ENCODE measurements at places on chromosomes 2 and 18. TPM values are rescaled to one million over a fixed set of nuclear protein-coding genes. Genes with fewer than 3 reads are reported as not detected.

IL1F10 gene
- not detected for polyA plus RNA-seq

PNO1 gene
- 18.1 TPM for polyA plus RNA-seq

SP140L gene
- polyA plus RNA-seq, result 3.0 TPM

CDKL4 gene
- 0.42 TPM for polyA plus RNA-seq

C2orf72 gene
- 0.46 TPM for polyA plus RNA-seq

CEBPZ gene
- 36.3 TPM for polyA plus RNA-seq

CHRNG gene
- polyA plus RNA-seq, result 81.7 TPM

IGFBP2 gene
- polyA plus RNA-seq, result 181 TPM

DNA sequence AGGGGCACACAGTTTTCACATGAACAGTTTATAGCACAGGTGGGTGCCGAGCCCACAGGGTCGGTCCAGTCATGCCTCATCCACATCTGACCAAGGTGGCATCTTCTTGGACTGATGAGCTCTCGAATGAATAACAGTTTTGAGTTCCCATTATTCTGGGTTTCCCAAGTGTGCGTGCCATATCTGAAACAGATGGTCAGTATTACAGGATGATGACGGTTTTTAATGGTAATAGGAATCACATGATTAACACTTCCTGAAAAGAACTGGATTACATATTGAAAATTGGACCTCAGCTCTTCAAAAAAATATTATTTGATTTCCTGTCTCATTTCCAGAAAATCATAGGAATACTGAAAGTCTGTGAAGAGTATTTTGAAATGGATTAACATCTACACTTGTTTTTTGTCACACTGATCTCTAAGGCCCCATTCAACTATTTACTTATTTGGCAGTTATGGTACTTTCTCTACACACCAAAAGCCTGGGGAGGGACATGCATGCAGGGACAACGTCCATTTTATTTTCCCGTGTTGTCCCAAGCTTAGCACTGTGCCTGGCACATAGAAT is 22.2 kb upstream of the NAB1 start:
- no peak for DNase-seq

- DNase-seq, result peak; percentile 51
Observed at GRCh38 chr2:42930025-42930581, 137.7 kb upstream of the HAAO start.

DNA sequence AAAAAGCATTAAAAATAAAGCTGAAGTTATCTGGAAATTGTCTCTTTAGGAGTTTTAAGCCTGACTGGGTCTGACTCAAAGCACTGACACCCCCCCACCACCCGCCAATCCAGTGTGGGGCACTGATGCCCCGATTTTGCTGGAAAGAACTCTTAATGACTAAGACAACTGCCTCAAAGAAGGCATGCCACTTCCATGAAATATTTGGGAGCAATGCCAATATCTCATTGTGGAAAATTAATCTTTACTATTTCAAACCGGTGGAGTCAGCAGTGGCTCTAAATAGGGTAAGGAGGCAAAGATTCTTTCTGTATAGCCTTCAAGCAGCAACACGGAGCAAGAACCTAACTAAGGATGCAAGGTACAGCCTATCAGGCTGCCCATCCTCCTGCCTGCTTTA is 4.5 kb downstream of the FKBP7 start:
- no peak for DNase-seq

- no peak for DNase-seq
Observed at GRCh38 chr2:136422512-136422911, 304.6 kb upstream of the CXCR4 start.

- DNase-seq, result no peak
Observed at GRCh38 chr2:109531221-109531620, 82.5 kb downstream of the SEPTIN10 start.

DNA sequence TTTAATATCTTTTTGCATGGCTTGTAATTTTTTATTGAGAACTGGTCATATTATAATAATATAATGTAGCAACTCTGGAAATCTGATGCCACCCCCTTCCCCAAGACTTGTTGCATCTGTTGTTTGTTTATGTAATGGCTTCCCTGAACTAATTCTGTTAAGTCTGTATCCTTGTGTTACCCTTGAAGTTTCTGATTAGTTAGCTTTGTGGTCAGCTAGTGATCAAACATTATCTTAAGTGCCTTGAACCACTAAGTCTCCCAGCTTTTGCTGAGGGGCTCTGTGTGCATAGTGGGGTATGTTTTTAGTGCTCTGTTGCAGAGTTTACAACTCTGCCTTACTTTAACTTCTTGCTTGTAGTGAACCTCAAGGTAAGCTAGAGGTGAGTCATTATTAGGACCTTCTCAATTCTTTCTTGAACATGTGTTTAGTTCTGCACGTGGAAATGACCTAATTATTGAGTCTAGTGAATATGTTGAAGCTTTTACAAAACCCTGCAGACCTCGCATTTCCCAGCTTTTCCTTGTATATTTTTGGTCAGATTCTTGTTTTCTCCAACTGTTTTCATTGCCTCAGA is 24.8 kb downstream of the SMCHD1 start:
- DNase-seq, result no peak

- no peak for DNase-seq
Observed at GRCh38 chr18:13222856-13223281, 4.3 kb downstream of the LDLRAD4 start.

GRCh38 chr2:206083602-206084438 is 2.2 kb downstream of the INO80D start:
- DNase-seq, result peak; percentile 17

GRCh38 chr2:54673501-54673998 is 49.9 kb upstream of the EML6 start:
- DNase-seq, result peak; percentile 90

GRCh38 chr18:27808683-27809082 is 368.2 kb downstream of the CDH2 start:
- DNase-seq, result no peak

DNA sequence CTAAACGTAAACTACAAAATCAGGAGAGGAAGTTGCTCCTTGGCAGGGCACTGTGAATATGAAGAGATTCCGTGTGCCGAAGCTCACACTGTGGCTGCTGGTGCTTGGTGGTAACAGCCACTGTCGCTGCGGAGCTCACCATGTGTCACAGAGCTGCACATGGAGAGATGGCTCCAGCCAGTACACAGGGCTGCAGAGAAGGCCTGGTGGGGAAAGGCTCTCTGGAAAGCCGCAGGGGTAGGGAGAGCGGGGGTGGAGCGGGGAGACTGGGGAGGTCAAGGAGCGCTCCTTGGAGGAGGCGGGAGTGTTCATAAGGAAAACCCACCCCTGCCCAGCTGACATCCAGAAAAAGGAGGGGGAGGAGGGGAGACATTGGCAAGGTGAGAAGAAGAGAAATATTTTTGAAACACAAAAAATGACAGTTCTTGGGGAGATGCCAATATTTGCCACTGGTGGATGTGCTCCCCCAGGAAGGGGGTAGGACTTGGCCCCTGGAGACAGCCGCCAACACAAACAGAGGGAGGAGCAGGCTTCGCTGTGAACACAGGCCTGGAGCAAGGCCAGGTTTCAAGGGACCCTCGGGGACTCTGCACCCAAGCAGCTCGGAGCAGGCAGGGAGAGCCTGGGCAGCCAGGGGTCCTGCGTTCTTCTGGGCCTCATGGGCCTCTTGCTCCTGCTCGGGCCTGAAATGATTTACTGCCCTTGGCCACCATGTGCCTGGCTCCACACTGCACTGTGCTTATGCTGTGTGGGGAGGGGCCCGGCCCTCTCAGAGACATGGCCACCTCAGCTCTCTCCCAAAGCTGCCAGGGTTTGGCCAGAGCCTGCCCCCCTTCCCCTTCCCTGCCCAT is 102.6 kb upstream of the GLI2 start:
- no peak for DNase-seq

DNA sequence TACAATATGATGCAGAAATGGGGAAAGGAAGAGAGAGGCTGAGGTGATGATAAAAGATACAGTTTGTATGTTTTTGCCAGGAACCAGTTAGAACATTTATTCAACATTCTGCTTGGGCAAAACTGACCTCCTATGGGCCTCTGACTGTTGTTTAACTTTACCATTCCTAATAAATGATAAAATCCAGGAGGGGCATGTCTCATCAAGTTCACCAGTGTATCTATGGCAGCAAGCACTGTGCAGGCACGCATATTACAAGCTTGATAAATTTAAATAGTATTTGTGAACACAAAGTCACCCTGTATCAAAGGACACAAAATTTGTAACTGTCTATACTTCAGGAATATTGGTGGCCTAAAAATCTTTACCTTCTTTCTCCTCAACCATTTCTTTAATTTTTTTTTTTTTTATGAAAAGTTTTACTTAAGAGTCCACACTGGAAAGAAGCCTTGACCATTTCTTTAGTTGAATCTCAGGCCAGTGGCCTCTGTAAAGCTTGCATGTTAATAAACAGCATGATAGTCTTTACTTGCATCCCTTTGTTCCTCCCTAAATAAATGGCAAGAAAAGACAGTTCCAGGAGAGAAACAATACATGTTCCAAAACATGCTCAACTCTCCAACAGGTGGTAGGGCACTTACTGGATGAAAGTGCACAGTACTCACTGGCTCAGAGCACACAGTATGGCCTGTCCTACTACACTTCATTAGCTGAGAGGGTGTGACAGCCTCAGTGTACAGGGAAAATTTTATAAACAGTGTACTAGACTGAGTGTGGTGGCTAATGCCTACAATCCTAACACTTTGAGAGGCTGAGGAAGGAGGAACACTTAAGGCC is 52.3 kb downstream of the SOS1 start:
- DNase-seq, result no peak

DNA sequence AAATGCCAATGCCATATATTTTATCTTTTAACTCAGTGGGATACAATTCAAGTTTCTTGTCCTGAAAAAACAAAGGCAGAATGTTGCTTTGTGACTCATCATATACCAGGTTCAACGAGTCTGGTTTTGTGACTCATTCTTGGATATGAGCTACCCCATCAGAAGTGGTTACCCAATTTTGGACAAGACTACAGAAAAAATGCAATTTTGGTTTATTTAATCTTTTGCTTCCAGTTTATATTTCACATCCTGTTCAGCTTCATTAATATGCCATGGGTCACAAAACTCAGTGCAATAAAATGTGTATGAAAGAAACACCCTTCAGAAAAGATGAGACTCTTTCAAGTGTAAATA is 25.0 kb downstream of the FN1 start:
- no peak for DNase-seq

DNA sequence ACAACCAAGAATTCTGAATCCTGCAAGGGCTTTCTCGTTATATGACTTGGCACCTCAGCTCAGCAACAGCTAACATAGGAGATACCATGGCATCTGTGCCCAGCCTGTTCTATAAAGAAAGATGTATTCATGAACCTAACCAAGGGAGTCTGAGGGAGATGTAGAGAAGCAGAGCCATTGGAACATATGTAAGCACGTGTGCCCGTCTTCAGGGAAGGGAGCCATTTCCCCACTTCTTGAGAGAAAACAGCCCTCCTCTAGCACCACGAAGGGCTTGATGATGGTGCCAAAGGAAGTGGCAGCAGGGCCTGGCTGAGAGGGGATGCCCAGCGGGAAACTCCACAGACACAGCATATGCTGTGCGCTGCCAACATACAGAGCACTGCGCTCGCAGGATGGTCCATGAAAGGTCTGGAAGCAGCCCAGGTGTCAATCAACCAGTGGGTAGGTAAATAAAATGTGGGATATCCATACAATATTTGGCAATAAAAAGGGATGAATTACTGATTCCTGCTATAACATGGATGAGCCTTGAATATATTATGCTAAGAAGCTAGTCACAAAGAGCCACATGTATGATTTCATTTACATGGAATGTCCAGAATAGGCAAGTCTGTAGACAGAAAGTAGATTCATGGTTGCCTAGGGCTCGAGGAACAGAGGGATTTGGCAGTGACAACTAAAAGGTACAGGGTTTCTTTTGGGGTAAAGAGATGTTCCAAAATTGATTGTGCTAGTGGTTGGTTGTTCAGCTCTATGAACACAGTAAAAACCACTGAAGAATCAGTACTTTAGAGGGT is 16.1 kb downstream of the TMEM247 start:
- no peak for DNase-seq

DNA sequence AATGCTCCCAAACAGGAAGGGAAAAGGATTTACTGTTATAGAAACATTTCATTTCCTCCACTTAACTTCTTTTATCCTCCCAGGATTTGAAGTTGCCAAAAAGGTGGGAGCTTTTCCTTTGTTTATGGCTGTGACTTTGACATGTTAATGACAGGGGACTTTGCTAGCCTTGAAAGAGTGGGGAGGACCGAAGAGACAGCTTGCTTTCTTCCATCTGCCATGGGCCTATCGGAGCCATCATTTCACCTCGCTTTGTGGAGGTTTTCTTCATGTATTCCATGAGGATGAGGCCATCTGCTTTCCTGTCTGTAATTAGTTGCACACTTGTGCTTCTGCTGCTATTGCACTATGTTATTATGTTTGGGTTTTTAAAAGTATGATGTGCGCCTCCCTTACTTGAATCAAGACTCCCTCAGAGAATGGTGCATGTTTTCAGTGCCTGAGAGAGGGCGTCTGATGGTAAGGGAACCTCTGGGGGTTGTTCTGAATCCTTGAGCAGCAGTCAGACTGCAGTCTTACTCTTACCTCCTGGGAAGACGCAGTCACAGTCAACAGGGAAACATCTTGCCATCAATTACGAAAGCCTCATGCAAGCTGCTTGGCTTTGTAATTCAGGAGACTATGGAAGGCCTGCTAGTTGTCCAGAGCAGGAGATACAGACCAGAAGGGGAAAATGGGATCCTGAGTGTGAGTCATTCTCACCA is 173.3 kb upstream of the MGAT5 start:
- peak; percentile 56 for DNase-seq

DNA sequence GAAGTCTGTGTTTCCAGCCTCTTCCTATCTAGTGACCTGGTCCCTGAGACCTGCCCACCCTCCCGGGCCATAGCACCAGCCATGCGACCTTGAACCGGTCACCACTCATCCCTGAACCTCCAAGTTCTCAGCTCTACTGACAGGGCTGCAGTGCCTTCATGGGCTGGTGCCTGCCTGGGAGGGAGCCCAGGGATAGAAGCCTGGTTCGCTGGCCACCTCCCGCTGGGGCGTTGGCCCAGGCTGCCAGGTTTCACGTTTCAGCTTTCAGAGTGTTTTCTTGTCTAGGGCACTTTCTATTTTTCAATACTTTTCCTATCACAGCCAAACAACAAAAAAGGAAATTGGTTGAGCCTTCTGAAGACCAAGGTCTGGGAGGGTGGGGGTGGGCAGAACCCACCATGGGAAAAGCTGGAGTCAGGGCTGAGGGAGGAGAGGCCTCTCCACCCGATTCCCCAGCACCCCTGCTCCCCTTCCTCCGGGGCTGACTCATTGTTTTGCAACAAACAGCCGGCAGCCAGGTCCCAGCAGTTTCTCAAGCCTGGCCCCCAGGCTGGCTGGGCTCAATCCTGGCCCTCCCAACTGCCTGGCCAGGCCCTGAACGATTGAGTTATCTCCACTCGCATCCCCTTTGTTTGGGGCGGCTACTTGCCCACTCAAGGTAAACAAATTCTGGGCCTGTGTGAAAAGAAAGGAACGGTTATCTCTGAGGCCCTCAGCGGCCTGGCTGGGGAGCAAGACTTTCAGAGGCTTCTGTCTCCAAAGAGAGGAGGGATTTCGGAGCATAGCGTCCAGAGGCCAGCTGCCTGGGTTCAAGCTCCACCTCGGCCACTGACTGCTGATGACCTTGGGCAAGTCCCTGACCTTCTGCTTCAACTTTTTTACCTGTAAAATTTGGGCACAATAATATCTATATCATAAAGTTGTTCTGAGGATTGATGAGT is 47.5 kb downstream of the ZFP36L2 start:
- DNase-seq, result peak; percentile 67
